ENCODE measurements at places on chromosomes 16 and 17.

GRCh38 chr17:46964315-46965265 is 14.5 kb downstream of the RPRML start:
- DNase-seq, result peak; percentile 37

- no peak for DNase-seq
Observed at GRCh38 chr17:78534492-78535272, 42.5 kb downstream of the DNAH17 start.

DNA sequence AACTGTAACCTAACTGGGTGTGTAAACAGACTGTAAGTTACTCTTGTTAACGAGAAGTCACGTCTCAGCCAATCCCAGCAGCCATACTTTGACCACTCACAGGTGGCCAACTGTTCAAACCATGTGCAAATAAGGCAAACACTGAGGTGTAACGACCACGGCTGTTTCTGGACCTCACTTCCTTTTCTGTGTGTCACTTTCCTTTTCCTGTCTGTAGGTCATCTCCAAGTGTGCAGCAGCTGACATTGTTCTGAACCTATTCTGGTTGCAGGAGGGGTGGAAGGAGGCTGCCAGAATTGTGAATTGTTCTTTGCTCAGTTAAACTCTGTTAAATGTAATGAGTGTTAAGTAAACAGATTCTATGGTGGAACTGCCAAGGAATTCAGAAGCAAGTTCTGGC is 627.4 kb downstream of the KCNJ2 start:
- DNase-seq, result no peak

DNA sequence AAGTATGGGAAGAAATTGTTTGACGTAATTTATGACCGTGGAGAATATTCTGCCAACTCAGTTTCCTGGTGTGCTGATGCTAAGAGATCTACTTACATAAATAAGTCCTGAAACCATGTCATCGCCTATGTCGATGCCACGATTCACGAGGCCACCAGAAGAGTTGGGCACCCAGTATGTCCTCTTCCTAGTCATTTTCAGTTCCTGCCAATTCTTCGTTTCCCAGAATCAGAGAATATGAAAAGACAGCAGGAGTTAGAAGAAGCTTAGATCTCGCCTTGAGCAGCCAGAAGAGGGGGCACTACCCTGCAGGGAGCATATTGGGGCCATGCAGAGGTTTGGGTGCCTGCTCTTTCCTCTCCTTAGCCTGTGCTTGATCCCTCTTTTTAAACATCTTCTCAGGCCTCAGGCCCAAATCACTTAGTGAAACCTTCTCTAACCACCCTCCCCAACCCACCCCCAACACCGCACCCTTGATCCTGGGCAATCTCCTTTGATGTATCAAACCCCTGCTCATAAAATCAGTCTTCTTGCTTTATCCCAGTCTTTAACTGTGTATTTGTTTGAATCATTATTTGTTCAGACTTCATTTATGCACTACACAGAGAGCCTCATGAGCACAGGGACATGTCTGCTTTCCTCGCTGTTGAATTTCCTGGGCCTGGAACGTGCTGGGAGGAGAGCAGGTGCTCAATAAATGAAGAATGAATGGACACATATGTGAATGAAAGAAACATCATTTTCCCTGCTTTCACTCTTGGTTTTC is 12.2 kb upstream of the LONP2 start:
- DNase-seq, result no peak

DNA sequence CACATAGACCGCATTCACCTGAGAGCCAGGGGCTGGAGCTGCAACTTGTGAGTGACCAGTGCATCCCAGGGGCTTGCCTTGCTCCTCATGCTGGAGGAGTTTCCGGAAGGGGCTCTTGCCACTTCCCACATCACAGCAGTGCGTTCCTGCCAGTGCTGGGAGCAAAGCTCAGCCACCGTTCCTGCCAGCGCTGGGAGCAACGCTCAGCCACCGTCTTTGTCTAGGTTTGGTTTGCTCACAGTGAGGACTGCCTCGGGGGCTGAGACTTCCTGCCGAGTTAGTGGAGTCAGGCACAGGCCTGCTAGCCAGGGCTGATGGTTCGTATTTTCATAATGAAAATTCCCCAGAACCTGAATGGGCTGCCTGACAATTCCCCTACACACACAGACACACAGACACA is 5.4 kb upstream of the CHRNE start:
- DNase-seq, result no peak

GRCh38 chr16:4684058-4684715 is 9.2 kb upstream of the NUDT16L1 start:
- DNase-seq, result no peak
